ENCODE measurements at places on chromosomes 2 and 18.

GRCh38 chr18:62828091-62828640 lies 112.8 kb downstream of the PHLPP1 start:
- no peak for DNase-seq

DNA sequence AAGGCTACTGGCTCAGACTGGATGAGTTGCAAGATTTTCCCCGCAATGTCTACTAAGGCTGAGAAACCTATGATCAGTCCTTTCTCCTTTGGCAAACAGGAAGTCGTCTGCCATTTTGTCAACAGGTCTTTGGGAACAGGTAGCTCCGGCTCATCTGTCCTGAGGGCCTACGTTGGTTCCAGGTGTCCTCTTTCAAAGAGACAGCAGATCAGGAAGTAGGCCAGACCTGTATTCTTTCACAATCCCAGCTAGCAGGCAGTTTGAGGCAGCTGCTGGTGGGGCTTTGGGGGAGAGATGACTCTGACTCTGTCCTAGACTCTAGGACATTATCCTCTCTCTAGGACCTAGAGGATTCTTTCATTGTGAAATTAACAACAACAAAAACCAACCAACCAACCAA lies 98.6 kb downstream of the ACTR2 start:
- no peak for DNase-seq

GRCh38 chr2:54572262-54572635 lies 116.1 kb downstream of the SPTBN1 start:
- no peak for DNase-seq

- DNase-seq, result no peak
Measured at GRCh38 chr2:208280933-208281332, 14.9 kb downstream of the PIKFYVE start.

All from DND-41 (cell line).